Kidney (tissue), 22 donors: ENCODE measurements at places on chromosomes 2 and 18.

DNA sequence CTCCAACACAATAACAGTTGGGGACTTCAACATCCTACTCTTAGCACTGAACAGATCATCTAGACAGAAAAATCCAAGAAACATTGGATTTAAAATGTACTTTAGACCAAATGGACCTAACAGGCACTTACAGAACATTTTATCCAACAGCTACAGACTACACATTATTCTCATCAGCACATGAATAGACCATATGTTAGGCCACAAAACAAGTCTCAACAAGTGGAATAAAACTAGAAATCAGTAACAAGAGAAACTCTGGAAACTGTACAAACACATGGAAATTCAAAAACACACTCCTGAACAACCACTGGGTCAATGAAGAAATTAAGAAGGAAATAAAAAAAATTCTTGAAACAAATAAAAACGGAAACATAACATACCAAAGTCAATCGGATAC lies 117.5 kb downstream of the ACVR1 start:
- H3K36me3 ChIP-seq = peaks cover 7% of the 10 kb centered on the region
- H3K4me1 ChIP-seq = no peaks in the 10 kb centered on the region
- no peaks in the 10 kb centered on the region for H3K27me3 ChIP-seq
- no peak overlapping the region for H3K4me3 ChIP-seq
- no peak overlapping the region for H3K27ac ChIP-seq
- no peak for DNase-seq

- H3K36me3 ChIP-seq = peaks cover 77% of the 10 kb centered on the region
- DNase-seq = no peak
- no peak overlapping the region for H3K4me3 ChIP-seq
- H3K4me1 ChIP-seq = peaks cover 1% of the 10 kb centered on the region
Observed at GRCh38 chr2:46356991-46357390, 59.8 kb downstream of the EPAS1 start.

GRCh38 chr2:100674666-100675065 lies 111.9 kb downstream of the PDCL3 start:
- H3K27ac ChIP-seq = no peak overlapping the region
- no peaks in the 10 kb centered on the region for H3K36me3 ChIP-seq

DNA sequence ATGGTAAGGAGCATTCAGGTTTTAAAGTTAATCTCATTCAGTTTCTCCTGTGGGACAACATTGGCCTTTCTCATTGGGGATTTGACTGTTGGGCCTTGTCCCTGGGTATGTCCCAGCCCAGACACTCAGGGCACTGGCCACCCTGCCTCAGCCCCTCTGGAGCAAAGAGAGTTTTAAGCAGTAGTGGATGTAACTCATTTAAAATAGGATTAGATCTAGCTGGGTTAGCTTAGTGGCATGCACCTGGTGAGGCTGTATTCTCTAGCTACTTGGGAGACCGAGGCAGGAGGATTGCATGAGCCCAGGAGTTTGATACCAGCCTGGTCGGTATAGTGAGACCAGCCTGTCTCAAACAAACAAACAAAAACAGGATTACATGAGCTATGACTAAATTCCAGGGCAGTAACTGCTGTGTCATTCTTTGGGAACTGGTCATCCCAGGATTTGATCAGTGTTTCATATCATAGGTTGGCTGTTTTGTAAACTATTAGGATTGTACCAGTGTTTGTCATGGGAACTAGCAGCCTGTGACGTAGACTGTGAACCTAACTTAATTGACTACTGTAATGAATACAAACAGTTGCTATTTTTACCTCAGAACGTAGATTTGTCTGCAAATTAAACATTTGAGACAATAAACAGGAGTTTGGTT lies 12.5 kb downstream of the INPP4A start:
- H3K4me3 ChIP-seq = no peak overlapping the region
- H3K4me1 ChIP-seq = no peaks in the 10 kb centered on the region
- no peaks in the 10 kb centered on the region for H3K36me3 ChIP-seq
- no peak overlapping the region for H3K27ac ChIP-seq
- H3K27me3 ChIP-seq = no peaks in the 10 kb centered on the region
- DNase-seq = no peak

DNA sequence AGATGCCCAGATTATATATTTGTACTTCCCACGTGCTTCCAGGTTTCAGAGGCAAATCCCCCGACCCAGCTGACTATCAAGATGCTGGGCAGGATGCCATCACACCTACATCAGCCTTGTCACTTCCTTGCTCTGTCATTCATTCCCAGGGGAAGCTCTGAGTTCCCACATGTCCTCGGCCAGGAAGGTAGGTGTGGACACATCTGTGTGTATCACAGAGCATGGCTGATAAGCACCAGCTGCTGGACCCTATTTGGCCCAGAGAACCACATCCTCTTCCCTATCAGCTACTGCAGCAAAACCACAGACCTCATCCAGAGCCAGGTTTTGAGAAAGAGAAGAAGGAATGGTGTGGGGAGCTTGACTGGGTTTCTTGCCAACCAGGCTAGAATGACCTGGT lies 31.9 kb upstream of the ITGA6 start:
- H3K36me3 ChIP-seq = no peaks in the 10 kb centered on the region
- H3K4me1 ChIP-seq = peaks cover 7% of the 10 kb centered on the region
- no peaks in the 10 kb centered on the region for H3K27me3 ChIP-seq

DNA sequence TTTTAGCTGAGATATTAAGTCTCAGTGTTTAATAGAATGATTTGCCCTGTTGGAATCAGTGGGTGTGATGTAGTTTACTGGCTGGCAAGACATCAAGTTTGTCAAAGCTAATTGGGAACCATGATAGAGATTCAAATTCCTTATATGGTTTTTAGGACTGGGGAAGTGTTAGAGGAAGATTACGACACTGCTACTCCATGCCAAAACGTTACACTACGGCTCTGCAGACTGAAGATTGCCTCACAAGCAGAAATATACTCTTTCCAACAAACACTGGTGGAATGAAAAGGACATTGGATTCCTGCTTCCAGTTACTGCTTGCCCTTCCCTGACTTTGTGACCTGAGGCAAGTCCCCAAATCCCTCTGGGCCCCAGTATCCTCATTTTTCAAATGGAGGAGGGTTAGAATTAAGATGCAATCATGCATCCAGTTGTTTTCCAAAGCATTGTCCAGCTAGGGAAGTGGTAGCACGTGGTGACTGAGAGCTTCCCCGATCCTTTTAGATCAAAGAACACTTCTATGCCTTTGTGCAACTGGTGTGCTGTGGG lies 147.6 kb downstream of the CDC42EP3 start:
- H3K27ac ChIP-seq = no peak overlapping the region
- no peak overlapping the region for H3K4me3 ChIP-seq
- no peak for DNase-seq
- no peaks in the 10 kb centered on the region for H3K4me1 ChIP-seq
- H3K36me3 ChIP-seq = no peaks in the 10 kb centered on the region

DNA sequence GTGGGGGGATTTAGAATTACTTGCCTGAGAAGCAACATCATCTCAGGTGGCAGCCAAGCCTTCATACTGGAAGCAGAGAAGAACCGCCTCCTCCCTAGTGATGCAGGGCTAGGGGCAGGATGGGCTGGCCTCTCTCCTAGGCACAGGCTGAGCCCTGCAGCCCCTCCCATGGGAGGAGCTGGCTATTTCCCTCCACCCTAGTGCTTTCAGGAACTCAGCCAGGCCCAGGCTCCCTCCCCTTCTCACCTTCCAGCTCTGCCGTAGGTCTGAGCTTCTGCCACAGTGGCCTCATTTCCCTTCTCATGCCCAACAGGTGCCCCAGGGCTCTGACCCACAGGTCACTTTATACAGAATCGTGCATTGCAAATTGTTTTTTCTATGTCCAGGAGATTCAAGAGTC lies 31.0 kb downstream of the CENPA start:
- no peaks in the 10 kb centered on the region for H3K27me3 ChIP-seq
- H3K4me3 ChIP-seq = no peak overlapping the region
- H3K4me1 ChIP-seq = no peaks in the 10 kb centered on the region

- no peak overlapping the region for H3K27ac ChIP-seq
- H3K36me3 ChIP-seq = no peaks in the 10 kb centered on the region
- no peaks in the 10 kb centered on the region for H3K27me3 ChIP-seq
- no peak overlapping the region for H3K4me3 ChIP-seq
- no peak for DNase-seq
Observed at GRCh38 chr2:17918789-17919188, 40.3 kb downstream of the KCNS3 start.
